ENCODE measurements at places on chromosomes 11 and 22.

DNA sequence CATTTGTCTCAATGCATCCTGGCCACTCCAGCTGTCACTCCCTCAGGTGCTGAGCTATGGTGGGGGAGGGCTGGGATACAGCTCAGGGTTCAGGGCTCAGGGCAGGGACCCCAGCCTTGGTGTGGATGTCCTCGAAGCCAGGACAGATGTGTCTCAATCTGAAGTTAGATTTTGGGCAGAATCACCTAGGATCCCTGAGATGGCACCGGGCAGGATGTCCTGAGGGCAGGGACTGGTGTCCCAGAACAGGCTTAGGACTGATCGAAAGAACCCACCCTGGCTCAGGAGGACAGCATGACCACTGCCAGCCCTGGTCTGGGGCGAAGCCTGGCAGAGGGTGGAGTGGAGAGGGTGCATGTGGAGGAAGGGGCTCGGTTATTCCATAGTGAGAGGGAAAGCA, 96.8 kb upstream of the THY1 start:
- DNase-seq, result no peak

DNA sequence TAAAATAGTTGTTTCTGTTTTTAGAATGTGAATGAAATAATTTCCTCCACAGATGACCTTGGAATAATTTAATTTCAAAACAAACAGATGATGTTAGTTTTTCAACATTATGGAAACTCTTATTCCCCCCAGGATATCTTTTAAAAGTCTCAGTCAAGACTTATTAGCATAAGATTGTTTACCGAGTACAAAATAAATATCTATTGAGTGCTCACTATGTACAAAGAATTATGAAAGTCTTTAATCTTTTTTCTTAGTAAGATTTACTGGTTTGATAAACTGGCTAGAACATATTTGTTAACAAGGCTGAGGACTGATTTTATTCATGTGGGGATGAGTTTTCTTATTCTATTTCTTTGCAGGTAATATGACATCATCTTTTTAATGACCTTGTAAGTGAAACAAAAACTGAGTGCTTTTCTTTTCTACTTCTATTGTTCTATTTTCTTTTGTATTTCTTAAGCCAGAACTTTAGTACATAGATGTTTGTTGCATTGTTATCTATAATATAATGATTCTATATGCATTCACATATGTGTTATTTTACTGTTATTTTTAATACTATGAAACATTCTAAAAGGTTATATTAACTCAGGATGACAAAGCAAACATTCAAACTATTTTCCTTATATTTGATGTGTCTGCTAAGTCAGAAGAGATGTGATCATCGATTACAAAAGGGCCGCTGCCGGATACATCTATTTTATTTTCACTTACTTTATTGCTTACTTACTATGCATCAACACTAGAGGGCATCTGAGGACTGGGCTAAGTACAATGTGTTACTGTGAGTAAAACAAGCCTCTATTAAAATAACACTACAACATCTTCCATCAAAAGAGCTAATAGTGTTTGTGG, 111.0 kb upstream of the ARHGAP42 start:
- no peak for DNase-seq

- no peak for DNase-seq
Observed at GRCh38 chr22:26770624-26771023, 113.2 kb downstream of the MIAT start.

DNA sequence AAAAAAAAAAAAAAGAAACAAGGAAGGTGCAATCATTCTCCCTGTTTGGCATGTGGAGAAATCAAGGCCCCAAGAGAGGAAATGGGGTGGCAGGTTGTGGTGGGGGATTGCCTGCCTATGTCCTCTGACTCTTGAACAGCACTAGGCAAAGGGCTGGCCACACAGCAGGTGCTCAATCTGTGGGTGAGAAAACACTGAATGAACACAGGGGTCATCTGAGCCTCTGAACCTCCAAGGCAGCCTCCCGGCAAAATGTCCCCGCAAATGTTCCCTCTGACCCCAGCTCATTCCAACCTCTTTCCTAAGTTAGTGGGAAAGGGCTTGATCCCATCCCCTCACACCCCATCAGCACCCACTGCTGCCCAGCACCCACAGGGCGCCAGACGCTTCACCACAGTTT, 4.6 kb downstream of the PLA2G6 start:
- no peak for DNase-seq

DNA sequence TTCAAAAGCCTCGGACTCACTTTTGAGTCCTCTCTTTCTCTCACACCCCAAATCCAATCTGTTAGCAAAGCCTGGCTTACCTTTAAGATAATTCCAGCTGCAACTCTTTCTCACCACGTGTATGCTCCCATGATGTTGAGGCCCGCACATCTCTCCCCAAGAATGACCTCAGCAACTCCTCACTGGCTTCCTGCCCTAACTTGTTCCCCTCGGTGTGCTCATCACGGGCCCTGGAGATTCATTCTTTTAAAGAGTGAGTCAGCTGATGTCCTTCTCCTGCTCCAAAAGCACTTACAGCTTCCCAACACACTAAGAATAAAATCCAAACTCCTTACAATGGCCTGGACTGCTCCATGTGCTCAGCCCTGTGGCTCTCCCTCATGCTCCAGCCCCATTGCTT, 1041.3 kb downstream of the OPCML start:
- no peak for DNase-seq

- peak; percentile 45 for DNase-seq
Observed at GRCh38 chr22:29205594-29206371, at the start of gene EMID1. EMID1 (plus strand) TSS chr22:29205896; CDS start chr22:29206039, 143 bp downstream.

GRCh38 chr11:109306322-109306721, 115.7 kb upstream of the C11orf87 start:
- no peak for DNase-seq

DNA sequence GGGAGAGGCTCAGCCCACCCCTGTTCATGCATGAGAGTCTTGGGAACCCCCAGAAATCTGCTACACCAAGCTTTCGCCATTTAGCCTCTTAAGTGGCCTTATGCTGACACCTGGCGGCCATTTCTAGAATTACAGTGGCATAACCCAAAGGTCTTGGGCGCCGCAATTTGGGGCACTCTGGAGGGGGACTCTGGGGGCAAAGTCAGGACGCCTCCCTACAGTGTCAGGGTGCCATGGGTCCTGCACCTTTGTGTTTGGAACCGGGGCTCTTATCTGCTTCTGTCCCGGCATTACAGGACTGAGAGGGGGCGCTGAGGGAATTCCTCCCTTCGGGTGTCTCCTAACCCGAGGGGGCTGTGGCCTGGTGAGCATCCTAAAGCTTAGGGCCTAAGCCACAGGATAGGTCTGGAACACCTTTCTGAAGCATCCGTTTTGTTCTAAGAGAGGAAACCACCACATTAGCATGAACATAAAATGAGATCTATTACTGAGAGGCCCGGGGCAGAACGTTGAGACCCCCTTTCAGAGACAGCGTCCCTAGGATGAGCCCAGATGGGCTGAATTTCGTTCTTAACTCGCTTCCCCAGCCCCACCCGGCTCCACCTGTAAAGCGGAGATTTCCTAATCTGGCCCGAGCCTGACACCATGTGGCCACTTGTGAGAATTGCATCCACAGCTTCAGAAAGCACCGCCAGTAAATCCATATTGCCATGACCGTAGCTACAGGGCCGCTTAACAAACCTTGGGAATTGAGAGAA, 9.3 kb downstream of the INS start:
- DNase-seq, result peak; percentile 78

DNA sequence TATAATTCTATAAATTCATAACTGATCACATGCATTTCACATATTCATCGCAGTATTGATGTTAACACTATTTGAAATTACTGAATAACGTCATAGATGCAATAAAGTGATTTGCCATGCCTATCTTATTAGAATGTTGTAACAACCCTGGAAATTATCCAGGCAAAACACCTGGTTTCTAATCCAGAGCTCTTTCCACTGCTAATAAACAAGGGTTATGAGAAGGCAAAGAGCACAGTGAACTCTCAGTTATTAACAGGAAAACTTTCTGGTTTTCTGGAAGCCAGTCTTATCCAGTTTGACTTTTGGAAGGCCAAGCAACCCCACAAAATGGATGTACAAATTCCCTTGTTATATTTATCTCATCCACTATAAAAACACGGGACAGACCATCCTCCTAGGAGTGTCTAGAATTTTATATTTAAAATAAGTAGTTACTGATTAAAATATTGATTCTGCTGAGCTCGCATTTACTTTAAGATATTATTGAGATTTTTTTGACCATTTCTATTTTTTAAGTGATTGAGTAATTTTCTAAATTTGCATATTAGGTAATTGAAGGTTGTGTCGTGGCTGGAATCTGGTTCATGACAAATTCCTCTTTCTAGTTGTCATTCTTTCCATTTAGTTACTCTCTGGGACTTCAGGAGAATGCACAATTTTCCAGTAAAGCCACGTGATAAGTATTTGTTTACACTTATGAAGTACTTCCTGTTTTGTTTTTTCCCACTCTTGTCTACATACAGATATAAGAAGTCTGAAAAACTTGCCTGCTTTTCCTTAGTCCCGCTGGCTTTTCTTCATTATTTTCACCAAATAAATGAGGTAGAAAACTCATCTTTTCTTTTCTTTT, 47.9 kb downstream of the DCUN1D5 start:
- no peak for DNase-seq

GRCh38 chr11:12915093-12915492, 94.0 kb upstream of the RASSF10 start:
- DNase-seq, result no peak

GRCh38 chr11:43401252-43401651, 42.5 kb downstream of the TTC17 start:
- DNase-seq, result no peak

DNA sequence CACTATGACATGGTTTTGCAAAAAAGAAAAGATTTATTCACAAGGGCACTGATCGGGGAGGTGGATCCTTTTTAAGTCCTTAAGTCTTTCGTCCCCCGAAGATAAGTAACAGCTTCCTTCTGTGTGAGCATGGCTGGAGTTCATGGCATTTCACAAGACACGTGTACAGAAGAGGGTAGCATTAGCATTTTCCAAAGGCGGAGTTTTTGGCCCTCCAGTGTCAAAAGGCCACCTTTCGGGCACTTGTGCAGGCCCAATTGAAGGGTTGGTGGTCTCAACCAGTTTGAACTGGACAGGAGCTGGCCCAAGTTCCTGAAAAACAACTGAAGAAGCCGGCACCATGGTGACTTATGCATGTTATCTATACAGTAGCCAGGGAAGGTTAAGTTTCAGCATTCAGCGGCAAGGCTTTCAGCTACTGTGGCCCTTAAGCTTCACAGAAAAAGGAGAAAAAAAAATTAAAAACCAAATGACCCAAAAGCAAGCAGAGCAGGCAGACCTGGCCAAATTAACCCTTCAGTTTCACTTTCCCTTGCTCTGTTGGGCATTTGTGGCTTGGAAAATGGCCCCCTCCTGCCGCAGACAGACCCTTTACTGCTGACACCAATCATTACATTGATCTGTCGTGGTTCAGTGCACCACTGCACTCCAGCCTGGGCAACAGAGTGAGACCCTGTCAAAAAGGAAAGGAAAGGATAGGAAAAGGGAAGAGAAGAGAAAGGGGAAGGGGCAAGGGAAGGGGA, 18.7 kb downstream of the ZNF74 start:
- DNase-seq, result no peak

DNA sequence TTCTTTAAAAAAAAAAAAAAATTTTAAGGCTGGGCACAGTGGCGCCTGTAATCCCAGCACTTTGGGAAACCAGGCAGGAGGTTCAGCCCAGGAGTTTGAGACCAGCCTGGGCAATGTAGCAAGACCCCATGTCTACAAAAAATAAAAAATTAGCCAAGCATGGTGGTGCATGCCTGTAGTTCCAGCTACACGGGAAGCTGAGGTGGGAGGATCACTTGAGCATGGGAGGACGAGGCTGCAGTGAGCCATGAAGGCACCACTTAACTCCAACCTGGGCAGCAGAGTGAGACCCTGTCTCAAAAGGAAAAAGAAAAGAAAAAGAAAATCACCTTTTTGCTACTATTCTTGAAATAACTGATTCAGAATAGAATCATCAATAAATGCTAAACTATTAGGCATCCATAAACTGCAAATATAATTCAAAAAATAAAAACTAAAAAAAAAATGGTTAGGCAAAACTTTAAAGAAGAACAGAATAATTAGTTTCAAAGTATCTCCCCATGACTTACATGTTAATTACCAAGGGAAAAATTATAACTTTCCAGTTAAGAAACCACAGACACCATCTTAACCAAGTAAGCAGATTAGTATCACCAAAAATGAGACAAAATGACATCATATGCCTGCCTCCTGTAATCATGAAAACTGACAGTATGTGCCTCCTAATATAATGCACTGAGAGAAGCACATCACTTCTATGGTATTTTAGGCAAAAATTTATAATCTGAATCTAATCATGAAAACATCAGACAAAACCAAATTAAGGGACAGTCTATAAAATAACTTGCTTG, 63.6 kb downstream of the DENND5A start:
- DNase-seq, result no peak

- DNase-seq, result no peak
Observed at GRCh38 chr11:95720195-95720594, 69.4 kb downstream of the FAM76B start.

- DNase-seq, result no peak
Observed at GRCh38 chr11:104129145-104129544, 34.8 kb downstream of the PDGFD start.

GRCh38 chr22:19119949-19120348, 2.3 kb downstream of the DGCR2 start:
- peak; percentile 56 for DNase-seq

DNA sequence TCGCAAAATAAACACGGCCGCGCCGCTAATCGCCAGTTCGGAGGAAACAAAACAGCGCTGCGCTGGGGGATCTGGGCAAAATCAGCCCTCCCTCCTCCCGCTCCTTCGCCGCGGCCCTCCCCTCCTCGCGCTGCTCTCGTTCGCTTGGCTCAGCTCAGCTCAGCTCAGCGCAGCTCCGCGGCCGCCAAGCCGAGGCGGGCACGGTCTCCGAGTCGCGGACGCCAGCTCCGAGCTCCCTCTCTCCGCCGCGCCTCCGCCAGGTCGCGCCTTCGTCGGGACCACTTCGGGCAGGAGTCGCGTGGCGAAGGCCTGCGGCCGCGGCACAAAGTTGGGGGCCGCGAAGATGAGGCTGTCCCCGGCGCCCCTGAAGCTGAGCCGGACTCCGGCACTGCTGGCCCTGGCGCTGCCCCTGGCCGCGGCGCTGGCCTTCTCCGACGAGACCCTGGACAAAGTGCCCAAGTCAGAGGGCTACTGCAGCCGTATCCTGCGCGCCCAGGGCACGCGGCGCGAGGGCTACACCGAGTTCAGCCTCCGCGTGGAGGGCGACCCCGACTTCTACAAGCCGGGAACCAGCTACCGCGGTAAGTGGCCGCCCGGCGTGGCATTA, at the start of gene SPON1:
SPON1 (plus strand) TSS at position 162 of the 607 bp plus-strand sequence; CDS start at position 344, 182 bp downstream.
- DNase-seq, result peak; percentile 51

Measured in heart left ventricle (tissue), 16 donors.